NCI-H1105 (cell line): ENCODE measurements at places on chromosomes 1 and 21.

- DNase-seq: no peak
Observed at GRCh38 chr1:42163536-42164503, 725 bp downstream of the GUCA2A start.

DNA sequence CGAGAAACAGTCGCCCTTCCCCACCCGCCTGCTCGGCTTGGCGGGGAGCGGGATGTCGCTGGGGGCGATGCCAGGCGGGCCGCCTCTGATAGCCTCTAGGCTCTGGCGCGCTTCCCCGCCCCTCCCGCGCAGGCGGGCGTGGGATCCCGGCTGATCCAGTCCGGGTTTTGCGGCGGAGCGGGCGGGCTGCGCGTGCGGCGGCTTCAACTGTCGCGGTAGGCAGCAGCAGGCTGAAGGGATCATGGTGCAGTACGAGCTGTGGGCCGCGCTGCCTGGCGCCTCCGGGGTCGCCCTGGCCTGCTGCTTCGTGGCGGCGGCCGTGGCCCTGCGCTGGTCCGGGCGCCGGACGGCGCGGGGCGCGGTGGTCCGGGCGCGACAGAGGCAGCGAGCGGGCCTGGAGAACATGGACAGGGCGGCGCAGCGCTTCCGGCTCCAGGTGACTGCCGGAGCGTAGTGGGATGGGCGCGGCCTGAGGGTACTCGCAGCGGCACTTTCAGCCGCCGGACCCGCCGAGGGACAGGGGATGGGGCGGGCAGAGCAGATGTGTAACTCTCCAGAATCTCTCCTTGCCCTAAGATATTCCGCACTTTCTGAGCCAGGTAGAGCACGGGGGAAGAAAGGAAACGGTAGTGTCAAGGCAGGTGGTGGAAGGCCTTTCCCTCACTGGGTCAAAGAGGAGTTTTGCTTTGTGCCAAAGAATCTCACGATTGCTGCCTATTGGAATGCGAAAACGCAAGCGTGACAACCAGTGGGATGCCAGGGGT lies at the start of gene FAAH:
TSS of gene FAAH (plus strand) at position 210 of the 764 bp plus-strand sequence. CDS start at position 242, 32 bp downstream.
- peak; percentile 62 for DNase-seq

GRCh38 chr21:41170442-41170841 lies 2.5 kb downstream of the BACE2 start:
- peak; percentile 32 for DNase-seq

- DNase-seq: no peak
Observed at GRCh38 chr1:8311068-8311718, 6.7 kb upstream of the SLC45A1 start.

DNA sequence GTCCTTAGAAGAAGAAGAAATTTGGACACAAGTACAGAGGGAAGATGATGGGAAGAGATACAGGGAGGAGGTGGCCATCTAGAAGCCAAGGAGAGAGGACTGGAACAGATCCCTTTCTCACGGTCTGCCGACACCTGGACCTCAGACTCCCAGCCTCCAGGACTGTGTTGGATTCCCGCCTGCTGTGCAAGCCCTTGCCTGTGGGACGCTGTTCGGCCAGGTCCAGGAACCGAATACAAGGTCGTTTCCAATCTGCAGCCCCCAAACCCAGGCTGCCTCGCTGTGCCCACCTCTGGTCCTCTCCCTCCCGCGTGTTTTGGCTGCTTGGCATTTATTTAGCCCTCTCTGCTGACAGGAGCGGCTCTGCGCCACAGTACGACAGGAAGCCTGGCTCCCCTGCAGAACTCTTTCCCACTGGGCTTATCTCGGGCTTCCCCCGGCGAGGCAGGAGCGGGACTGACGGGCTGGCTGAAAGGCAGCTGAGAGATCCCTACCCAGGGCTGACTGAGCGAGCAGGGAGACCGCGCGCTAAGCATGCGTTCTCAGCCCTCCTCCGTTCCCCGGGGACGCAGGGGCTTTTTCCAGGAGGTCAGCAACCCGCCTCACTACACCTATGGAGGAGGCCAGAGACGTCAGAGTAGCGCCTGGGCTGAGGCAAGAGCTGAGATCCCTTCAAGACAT lies 238.4 kb downstream of the TNR start:
- no peak for DNase-seq

GRCh38 chr1:9361630-9362260 lies 69.1 kb downstream of the SPSB1 start:
- DNase-seq: no peak

- DNase-seq: no peak
Observed at GRCh38 chr1:154970631-154971340, at the start of gene SHC1. TSS of gene SHC1 (minus strand) at chr1:154970747. CDS start at chr1:154970526, 221 bp downstream.

DNA sequence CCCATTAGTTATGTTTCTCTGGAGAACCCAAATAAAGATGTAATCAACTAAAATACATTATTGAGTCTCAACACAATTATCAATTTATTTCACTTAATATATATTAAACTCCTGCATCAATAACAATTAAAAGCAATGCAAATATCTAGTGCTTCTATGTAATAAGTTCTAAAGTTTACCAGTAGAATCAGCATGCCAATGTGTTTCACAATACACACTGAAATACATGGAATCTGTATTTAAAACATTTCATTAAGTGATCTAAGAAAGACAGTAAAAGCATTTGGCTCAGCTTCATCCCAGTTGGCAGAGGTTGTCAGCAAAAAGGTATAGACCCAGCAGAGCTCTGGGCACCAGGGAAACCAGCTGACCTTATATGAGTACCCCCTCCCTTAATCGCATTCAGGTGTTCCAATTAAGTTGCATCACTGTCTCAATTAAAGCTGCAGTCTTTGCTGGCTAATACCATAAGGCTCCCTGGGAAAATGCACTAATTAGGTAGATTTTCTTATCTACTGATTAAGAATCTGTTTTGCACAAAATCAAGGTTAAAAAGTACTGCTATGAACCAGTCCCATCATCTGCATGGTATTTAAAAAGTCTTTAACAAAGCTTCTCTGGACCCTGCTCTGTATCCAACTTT lies 63.1 kb downstream of the NIBAN1 start:
- DNase-seq: no peak

GRCh38 chr1:226604560-226605317 lies 56.2 kb downstream of the STUM start:
- no peak for DNase-seq

DNA sequence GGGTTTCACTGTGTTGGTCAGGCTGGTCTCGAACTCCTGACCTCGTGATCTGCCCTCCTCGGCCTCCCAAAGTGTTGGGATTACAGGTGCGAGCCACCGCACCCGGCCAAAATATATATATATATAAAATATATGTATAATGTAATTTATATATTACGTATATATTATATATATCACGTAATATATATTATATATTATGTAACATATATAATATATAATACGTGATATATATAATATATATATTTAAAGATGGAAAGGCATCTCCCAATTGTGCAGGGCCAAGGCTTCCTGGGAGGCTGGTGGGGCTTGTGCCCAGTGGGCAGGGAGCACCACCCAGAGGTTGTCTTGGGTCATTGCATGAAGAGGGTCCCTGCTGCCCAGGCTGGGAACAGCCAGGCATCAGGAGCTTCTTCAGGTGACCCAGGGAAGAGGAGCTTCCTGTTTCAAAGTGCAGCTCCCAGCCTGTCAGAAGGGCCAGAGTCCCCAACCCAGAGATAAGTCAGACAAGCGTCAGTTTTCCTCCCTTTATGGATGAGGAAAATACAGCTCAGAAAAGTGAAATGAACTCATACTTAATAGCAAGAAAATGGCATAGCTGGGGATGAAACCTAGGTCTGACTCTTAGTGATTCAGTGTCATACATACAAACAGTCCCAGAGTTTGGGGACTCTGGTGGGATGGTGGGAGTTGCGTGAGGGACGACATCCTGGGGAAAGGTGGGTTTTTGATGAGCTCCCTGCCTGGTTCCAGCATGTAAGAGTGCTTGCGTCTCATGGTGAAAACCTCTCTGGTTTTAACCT lies 12.0 kb downstream of the UBE2Q1 start:
- DNase-seq: peak; percentile 17

- no peak for DNase-seq
Observed at GRCh38 chr1:50522691-50523342, 99.6 kb upstream of the DMRTA2 start.

DNA sequence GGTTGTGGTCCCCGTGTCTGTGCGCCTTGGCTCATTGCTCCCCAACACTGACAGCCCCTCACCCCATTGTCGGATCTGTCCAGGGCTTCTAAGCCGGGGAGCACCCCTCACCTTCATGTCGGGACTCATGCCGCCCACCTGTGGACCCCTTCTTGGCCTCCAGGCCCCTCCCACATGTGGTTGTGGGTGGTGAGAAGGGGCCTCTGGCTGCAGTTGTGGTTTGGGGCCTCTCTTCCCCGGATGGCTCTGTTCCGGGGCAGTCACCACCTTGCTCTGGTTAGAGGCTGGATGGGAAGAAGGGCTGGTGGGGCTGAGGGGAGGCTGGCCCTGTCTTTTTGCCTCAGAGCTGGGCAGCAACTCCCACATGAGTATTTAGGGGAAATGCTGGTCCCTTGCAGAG lies 158.6 kb upstream of the C1orf174 start:
- no peak for DNase-seq

DNA sequence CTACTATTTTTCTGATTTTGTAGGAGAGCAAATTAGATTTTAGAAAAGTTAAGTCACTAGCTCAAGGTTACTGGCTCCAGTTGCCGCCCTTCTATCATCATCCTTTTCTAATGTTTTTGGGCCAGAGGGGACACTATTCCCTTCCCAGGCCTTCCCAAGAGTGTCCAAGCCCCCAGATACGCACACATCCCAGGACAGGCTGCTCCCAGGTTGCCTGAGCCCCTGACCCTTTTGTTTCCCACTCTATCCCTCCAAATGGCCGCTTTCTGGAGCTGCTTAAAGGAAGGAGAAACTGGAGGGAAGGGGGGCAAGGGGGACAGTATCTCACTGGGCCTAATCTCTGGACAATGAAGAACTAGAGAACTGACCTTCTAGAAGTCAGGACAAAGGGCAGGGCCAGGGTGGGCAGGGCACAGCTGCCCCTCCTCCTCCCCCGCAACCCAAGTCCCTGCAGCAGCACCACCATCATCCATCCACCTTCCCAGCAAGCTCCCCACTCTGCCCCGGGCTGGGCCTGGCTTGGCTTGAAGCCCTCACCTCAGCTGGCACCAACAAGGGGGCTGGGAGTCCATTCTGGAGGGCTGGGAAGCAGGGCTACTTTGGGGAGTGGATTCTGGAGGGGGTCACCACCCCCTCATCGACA lies 1.1 kb upstream of the MAP7D1 start:
- no peak for DNase-seq

GRCh38 chr1:198162091-198162767 lies 5.4 kb downstream of the NEK7 start:
- DNase-seq: no peak

DNA sequence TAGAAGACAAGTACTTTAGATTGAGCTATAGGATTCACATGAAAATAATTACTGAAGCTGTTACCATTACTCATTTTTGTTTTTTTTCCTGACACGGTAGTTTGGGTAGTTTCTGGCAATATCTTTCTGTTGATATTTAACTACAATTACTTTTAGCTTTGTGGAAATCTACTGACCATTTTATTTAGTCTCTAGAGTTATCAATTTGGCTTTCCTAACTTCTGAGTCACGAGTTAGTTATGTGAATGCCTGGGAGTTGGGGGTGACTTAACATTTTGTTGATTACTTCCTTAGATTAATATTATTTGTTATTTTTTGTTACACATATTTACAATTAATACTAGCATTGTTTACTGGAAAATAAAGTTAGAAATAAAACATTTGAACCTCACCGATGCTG lies 160.6 kb downstream of the HMCN1 start:
- no peak for DNase-seq

GRCh38 chr1:91833946-91834345 lies 52.0 kb downstream of the TGFBR3 start:
- DNase-seq: no peak

GRCh38 chr1:30532621-30533020 lies 190.8 kb downstream of the MATN1 start:
- no peak for DNase-seq

GRCh38 chr1:84781946-84782771 lies 91.9 kb upstream of the SSX2IP start:
- DNase-seq: peak; percentile 48

DNA sequence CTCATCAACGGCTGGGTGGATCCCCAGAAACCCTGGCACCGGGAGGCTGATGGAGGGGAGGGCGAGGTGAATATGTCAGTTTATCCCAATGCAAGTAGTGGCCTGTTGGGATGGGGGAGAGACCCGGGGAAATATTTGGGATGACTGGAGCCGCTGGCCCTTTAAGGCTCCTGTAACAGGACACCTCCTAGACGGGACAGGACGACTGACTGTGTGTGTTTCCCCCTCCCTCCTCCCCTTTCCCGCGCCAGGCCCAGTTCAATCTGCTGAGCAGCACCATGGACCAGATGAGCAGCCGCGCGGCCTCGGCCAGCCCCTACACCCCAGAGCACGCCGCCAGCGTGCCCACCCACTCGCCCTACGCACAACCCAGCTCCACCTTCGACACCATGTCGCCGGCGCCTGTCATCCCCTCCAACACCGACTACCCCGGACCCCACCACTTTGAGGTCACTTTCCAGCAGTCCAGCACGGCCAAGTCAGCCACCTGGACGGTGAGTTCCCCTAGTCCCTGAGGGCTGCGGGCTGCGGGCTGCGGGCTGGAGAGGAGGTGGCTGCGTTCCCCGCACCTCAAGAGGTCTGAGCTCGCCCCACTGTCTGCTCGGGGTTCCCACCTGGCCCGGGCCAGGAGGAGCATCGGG lies 44.8 kb upstream of the CCDC27 start:
- no peak for DNase-seq

GRCh38 chr1:236992449-236992848 lies 11.8 kb downstream of the MT1HL1 start:
- no peak for DNase-seq

GRCh38 chr21:33647587-33647986 lies 5.3 kb downstream of the ITSN1 start:
- DNase-seq: no peak

GRCh38 chr1:26541816-26542711 lies 12.5 kb downstream of the RPS6KA1 start:
- DNase-seq: no peak

- no peak for DNase-seq
Observed at GRCh38 chr1:118246646-118247045, 61.6 kb upstream of the SPAG17 start.

GRCh38 chr1:150385537-150386445 lies 21.8 kb downstream of the RPRD2 start:
- no peak for DNase-seq

- DNase-seq: no peak
Observed at GRCh38 chr1:2104621-2105427, 54.6 kb downstream of the PRKCZ start.

DNA sequence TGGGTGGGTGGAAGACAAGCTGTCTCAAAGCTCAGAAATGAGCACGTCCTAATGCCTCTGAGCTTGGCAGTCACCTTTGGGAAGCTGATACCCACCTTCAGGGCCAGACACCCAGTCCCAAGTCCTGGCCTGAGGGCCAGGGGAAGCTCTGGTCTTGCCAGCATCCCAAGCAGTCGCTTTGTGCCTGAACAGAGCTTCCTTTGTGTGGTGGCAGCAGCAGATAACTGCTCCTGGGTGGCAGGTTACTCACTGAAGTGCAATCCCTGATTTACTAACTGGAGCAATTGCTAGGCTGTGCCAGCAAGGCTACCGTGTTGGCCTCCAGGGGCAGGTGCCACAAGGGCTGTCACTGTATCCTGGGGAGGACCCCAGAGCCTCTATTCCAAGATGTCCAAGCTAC lies 40.4 kb upstream of the GRHL3 start:
- DNase-seq: no peak

- peak; percentile 73 for DNase-seq
Observed at GRCh38 chr1:7667625-7668218, 103.4 kb upstream of the VAMP3 start.
